ACHN (cell line): ENCODE measurements at places on chromosomes 4 and X.

- DNase-seq: no peak
These were observed 275.7 kb upstream of the RASGEF1B start for GRCh38 chr4:81747242-81747930.

DNA sequence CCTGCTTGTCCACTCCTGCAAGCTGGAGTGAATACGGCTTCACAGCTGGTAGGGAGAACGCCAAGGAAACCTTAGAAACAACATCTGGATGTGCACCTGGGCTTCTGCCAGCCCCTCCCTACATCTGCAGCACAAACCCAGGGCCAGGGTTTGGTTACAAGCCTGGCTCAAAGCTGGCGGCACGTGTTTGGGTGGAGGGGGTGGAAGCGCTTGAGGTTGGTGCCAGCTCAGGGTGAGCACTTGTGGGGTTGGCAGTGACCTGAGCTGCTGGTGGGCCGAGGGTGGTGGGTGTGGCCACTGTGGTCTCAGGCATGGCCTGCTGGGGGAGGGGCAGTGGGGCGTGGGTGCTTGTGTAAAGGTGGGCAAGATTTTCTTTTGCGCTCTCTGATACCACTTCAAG, 15.6 kb downstream of the ELF4 start:
- DNase-seq: no peak

DNA sequence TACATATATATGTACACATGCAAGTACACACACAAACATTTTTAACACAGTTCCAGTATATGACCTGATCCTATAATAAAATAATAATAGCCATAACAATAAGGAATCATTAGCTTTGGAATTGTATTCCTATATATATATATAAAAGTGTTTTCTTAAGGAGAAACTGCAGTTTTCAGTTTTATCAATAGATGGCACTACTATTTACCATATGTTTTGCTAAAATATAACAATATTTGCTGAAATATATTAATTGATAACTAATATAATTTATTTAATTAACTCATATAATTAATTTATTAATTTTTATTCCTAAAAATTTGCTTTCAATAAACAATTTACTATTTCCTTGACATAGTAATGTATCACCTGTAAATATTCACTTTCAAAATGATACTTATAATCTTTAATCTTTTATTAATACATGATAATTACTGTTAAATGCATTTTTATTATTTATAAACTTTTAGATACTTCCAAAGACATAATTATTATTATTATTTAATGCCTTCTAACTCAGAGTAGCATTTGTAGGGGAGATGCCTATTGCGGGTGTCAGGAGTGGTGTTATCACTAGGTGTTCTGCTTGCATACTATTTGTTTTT, 599.5 kb downstream of the FSTL5 start:
- peak; percentile 27 for DNase-seq

DNA sequence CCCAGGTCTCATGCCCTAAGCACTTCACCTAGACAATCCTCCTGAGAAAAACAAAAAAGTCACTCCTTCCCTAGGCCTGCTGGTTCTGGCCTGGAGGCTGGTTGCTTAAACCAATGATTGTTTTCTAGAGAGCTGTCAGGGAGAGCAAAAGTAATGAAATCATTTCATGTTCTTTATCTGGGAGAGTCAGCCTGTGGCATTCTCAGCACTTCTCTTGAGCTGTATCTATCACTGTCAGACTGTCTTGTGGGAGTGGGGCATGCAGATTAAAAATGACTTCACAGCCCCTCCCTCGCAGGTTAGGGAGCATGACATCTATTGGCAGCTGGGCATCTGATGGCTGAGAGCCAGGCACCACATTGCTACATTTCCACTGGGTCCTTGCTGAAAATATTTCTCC, 20.4 kb upstream of the TMEM154 start:
- no peak for DNase-seq

DNA sequence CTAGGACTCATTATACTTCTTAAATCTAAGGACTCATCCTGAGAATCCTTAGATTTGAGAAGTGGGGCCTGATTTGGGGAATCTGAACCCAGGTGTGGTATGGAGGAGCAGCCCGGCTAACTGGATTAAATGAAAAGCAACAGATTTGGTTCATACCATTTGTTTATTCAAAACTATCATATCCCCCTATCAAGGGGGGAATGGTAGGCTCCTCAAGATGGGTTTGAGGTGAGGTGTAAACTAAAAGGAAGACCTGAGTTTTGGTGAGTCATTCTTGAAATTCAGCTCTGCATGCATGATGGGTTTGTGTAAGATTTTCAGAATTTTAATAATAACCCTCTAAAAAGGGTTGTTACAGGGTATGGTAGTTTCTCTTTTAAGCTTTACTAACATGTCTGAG, 53.4 kb downstream of the CASP6 start:
- DNase-seq: no peak

GRCh38 chrX:38273453-38273852, 52.8 kb upstream of the SRPX start:
- no peak for DNase-seq

- no peak for DNase-seq
These were observed 819.1 kb upstream of the EPHA5 start for GRCh38 chr4:66489370-66489769.

GRCh38 chr4:78845472-78845871, 69.3 kb downstream of the BMP2K start:
- DNase-seq: peak; percentile 5

- DNase-seq: no peak
These were observed 1.8 kb upstream of the OTUD4 start for GRCh38 chr4:145182222-145182621.

- DNase-seq: no peak
These were observed 780.2 kb downstream of the FAM133A start for GRCh38 chrX:94454159-94454558.

- DNase-seq: no peak
These were observed 156.6 kb upstream of the CTSO start for GRCh38 chr4:156109943-156110900.

DNA sequence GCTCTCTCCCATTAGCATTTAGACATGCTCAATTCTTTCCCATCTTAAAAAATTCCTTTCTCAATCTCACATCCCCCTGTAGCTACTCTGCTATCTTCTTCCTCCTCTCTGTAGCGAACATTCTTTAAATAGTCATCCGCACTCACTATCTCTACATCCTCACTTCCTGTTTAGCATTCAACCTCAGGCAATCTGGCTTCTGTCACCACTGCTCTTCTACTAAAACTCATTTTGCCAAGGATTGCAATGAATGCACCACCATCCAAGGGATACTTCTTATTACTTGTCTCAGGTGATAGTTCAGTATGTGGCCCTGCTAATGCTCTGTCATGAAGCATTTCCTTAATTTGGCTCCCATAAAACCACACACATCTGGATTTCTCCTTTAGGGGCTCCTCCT, 10.9 kb upstream of the TET2 start:
- DNase-seq: no peak

- DNase-seq: no peak
These were observed 44.5 kb downstream of the TRIM2 start for GRCh38 chr4:153248641-153249198.

DNA sequence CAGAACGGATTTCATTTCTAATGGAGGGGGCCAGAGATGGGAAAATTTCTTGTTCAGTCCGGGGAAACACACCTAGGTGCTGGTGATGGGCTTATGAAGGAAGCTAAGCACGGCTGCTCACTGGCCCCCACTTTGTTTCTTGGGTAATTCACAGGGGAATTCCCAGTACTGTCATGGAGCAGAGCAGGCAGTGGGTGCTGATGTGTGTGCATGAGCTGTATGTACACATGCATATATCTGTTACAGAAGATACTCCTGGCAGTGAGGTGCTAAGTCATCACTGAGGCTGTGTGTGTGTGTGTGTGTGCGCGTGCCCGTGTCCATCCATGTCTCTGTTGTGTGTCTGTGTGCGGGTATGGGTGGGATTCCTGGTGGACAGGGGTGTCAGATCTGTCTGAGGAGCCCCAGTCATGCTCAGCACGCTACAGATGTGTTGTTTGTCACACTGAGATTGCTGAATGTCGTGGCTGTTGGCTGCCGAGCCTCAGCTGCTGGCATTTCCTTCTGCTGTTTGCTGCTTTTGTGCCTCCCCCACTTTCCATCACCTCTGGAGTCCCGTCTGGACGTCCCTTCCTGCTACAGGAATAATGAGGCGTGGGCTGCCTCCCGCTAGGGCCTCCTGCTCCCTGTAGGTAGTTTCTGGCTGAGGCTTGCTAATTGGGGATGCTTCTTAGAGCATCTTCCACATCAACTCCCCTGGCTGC, 53.3 kb downstream of the JADE1 start:
- no peak for DNase-seq

GRCh38 chr4:62901101-62901500, 1508.1 kb downstream of the TECRL start:
- DNase-seq: no peak

GRCh38 chrX:151765026-151765425, 30.5 kb downstream of the CNGA2 start:
- DNase-seq: no peak

DNA sequence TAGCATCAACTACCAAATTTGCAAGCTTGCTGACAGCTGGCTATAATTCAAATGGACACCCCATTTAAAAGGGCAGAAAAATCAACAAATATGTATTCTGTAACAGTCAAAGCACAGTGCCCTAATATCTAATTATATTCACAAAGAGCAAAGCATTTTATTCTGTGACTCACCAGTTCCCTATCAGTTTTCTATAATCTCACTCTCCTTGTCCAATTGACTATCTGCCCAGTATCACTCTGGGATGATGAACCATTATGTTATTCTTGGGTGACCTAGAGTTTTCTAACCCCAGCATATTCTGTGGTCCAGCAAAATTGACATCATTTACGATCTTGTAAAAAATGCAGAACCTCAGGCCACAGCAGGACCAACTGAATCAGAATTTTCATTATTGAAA, 82.0 kb upstream of the FREM3 start:
- no peak for DNase-seq

GRCh38 chr4:104571341-104571740, 76.6 kb upstream of the CXXC4 start:
- no peak for DNase-seq
